ENCODE measurements at places on chromosomes 13 and 19. TPM values are rescaled to one million over a fixed set of nuclear protein-coding genes. Genes with fewer than 3 reads are reported as not detected.

The KIR2DL1 gene
- total RNA-seq: not detected

The DZIP1 gene
- 2.3 TPM for total RNA-seq

GRCh38 chr19:3479177-3479833 is 1.0 kb downstream of the SMIM24 start:
- no peak for DNase-seq

GRCh38 chr19:19588546-19588945 is 29.9 kb downstream of the PBX4 start:
- DNase-seq: no peak

DNA sequence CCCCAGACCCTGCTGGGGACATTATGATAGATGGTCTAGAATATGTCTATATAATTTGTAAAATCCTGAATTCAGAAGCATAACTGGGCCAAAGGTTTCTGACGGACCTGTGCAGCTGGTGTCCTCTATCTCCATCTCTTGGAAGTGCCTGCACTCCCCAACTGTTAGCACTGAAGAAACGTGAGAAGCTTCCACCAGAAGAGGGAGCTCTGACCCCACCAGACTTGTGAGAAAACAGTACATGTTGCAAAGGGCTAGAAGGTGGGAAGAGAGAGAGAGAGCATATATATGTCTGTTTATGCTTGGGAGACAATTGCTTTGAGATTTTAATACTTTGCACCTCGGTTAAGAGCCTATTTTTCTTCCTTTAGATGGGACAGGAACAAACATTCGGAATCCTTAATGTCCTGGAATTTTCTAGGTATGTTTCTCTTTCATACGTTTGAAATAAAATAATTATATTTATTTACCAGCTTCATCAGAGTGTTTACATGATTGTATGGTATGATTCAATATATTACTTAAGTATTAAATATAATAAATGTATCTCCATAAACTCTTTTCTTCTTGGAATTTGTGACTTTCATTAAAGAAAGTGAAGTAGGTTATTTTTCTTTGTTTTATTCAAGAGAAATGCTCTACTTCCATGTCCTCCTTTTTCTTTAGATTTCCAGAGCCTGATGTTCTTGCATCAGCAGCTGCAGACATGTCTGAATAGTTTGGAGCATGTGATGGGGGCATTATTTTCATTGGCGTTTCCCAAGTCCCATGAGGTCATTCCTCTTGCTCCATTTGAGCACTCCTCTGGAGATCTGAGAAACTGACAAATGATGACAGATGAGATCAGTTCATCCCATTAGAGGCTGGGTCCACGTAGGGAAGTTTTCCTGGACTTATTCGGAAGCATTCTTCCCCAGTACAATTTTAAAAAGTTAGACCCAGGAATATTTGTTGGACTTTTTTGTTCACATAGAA is 202.9 kb downstream of the ATP8A2 start:
- peak; percentile 77 for DNase-seq

DNA sequence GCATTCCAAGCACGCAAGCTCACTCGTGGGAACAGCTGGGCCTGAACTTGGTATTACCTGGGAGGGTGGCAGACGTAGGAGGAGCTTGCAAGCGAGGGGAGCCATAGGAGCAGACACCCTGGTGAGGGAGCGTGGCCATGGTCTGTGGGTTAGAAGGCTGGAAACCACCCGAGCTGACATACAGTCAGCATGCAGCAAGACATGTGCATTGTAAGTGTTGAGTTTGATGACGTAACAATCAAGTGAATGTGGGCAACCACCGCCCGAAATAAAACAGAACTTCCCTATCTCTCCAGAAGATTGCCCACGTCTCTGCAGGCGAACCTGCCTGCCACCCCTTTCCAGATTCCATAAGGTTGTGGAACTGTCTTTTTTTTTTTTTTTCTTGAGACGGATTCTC is 26.8 kb downstream of the UBXN6 start:
- DNase-seq: peak; percentile 28
